ENCODE measurements at places on chromosomes 2 and 18.

DNA sequence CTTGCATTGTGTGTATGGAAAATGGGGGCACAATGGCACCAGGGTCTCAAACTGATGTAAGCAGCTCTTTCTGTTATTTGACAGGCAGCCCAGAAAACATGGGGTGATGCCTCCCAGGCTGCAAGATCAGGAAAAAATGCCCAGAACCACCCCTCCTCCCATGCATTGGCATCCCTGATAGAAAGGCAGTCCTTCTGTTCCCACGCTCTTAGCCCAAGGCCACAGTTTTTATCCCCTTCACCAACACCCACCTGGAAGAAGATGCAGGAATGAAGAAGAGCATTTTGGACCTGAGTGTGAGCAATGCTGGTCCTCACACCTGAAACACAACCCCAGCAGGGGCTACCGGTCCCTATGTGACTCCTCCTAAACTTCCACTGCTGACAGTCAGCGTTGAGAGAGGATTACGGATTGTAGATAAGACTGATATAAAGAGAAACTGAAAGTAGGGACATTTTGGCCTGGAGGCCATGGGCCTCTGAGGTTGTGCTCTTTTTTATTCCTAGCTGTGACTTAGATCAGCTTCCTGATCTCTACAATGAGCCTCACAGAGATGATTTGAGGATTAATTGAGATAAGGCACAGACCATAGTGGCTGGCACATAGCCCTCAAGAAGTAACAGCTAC is 386.0 kb upstream of the ATP5MC3 start:
- no peak for DNase-seq

DNA sequence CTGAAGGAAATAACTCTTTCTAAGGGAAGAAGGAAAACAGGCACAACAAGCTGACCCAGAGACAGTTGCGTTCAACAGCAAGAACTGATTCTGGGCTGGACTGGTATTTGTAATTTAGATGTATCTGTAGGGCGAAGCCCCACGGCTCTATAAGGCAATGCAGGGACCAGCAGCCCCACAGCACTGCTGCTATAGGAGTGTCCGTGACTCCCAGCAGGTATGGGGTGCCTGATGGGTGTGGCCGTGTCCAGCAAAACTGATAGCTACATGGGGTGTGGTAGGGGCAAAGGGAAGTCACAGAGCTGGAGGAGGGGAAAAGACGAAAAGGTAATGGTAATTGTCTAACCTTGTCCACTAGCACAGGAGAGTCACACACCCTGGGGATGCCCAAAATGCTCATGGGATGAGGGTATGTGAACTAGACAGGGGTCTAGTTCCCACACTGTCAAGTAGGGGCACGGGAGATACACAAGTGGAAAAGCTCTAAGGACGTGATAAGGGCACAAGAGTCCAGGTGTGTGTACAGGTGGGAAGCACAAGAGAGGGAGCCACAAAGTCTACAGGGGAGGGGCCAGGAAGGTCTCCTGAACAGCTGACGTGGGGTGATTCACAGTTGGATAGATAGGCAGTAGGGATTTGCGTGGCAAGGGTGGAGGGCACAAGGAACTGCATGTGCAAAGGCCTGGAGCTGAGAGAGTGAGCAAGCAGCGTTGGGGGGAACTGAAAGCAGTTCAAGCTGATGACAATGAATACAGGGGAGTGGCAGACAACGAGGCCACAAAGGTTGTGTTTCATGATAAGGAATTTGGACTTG is 48.5 kb upstream of the ASPRV1 start:
- no peak for DNase-seq

- no peak for DNase-seq
These were observed 42.1 kb downstream of the NIFK start for GRCh38 chr2:121694398-121695170.

DNA sequence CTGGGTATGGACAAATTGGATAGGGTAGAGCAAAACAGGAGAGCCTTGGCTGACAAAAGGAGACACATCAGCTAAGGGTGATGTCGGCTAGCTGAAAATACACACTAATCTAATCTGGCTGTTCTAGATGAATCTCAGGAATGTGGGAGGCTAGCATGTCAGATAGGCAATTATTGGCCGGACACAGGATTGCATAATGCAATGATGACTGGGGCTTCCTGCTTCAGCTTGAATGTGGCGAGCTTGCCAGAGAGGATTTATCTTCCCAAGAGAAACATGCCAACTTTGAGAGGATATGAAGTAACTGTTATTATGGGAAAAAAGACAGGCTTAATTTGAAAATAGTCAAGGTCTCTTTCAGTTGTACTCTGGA is 102.4 kb downstream of the TRIB2 start:
- no peak for DNase-seq

DNA sequence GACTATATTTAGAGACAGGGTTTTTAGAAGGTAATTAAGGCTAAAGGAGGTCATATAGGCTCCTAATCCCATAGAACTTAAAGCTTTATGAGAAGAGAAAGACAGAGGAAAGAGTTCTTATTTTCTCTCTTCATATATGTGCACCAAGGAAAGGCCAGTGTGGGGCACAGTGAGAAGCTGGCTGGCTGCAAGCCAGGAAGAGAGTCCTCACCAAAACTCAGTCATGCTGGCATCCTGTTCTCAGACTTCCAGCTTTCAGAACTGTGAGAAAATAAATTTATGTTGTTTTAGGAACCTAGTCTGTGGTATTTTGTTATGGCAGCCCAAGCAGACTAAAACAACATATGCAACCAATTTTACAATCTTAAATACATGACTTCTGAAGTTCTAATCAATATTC is 31.5 kb upstream of the ATIC start:
- no peak for DNase-seq

- DNase-seq = no peak
These were observed 84.4 kb downstream of the EIPR1 start for GRCh38 chr2:3293221-3293620.

DNA sequence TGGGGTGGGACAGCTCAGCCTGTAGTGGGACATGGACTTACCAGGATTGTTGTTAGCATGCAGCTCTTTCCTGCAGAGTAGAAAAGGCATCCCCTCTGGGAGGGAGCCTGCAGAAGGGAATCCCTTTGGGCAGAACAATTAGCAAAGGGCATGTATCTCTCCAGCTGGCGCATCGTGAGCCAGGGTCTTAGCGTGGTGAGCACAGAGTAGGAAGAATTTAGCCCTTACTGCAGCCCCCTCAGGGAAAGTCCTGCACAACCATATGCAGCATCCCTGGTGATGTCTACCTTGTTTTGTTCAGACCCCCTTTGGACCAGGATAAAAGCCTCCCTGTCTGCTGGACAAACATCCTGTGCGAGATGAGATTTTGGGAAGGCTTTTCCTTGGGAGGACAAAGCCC is 292.1 kb downstream of the SLC4A3 start:
- no peak for DNase-seq

- DNase-seq = no peak
These were observed 116.8 kb upstream of the PID1 start for GRCh38 chr2:229387866-229388265.

DNA sequence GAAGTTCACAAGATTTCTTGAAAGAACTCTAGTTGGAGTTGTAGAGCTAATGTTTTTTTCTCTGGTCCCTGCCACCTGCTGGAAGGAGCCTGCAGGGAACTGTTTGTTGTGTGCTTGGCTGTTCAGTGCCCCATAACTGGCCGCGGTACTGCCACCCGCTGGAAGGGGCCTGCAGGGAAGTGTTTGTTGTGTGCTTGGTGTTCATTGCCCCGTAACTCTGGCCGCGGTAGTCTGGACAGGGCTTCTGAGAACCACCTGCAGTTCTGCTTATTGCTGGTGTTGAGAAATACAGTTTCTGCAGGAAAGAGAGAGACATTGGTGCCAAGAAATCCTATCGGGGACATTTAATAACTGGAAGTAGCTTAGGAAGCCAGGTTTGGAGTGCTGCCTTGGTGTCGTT is 58.1 kb downstream of the AGAP1 start:
- no peak for DNase-seq

- peak; percentile 54 for DNase-seq
These were observed 13.8 kb upstream of the SATB2 start for GRCh38 chr2:199471443-199472057.

- DNase-seq = no peak
These were observed at the start of gene FOXI3 for GRCh38 chr2:88452565-88452905. TSS of gene FOXI3 (minus strand) at chr2:88452693. CDS start at chr2:88452535, 158 bp downstream.

GRCh38 chr2:238912228-238912915 is 64.5 kb downstream of the TWIST2 start:
- DNase-seq = no peak

GRCh38 chr2:145410086-145410485 is 890.2 kb upstream of the ZEB2 start:
- no peak for DNase-seq

DNA sequence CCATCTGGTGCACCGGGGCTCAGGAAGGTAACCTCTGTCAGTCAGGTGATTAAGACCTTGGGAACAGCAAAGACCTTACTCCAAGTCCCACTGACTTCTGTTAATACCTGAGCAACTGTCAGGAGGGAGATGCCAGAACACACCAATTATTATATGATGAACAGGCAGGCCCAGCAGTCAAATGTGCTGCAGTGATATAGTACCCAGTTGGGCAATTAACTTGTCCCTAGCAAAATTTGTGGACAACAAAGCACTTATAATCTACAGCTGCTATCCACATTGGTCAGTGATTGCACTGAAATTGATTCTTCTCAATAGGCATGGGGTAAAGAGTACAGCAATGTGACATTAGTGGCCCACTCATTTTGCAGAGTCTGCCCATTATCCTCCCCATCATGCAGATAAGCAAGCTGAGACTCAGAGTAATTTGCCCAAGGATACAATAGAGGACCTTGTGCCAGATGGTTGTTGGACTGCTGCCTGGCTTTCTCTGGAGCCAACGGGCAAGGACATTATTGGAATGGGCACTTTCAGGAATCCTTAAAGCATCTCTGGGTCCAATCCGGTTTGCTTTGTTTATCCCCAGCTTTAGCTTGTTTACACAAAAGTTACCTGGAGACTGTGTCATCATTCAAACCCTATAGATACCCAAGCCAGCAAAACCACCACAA is 147.6 kb downstream of the CCBE1 start:
- DNase-seq = no peak

- DNase-seq = no peak
These were observed 209.1 kb downstream of the ZNF385B start for GRCh38 chr2:179652296-179652695.

DNA sequence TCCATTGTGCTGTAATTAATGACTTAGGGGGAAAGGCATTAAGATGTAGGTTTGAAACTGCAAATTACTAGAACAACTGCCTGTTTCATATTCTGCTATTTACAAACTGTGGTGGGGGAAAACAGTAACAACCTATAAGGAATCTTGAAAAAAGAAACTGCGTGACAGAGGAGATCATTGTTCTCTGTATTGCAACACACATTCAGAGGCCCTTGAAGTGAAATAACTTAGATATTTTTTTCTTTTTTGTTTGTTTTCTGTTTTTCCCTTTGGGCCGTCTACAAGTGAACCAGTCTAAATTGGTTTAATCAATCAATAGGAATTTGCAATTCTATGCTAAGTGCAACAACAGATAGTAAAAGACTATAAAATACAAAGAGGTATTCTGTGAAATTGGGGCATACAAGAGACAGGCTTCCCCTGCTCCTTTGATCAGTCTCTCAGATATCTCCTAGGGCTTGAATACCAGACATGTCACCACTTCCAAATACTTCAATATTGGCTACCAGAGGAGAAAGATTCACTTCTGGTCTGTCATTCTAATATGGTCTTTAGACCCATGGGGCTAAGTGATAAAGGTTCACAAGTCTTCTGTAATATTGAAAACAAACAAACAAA is 2055.1 kb upstream of the CELF4 start:
- DNase-seq = no peak

DNA sequence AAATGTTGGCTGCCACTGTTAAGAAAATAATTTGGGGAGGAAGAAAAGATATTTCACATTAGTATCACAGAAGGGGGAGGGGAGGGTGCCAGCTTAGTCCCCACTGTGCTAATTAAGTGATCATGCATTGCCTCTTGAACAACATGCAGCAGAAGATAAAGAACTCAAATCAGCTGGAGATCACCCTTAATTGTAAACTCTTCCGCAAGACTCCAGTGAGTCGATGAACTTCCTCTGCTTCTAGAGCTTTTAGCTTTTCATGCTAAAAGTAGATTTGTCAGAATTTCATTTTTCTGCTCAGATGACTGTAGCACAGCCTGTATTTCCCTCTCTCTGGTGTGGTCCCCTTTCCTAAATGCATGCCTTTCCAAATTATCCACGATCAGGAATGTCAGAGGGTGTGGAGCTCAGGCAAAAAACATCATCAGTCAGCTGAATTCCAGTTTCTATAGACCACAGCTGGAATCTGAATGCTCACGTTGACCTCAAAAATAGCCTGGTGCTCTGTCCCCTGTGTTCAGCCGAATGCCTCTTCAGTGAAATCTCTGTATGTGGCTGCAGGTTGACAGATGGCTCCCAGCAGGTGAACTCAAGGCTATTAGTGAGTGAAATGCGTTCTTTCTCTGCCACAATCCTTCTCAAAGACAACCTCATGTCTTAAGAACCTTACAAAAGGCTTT is 156.8 kb upstream of the UNC80 start:
- DNase-seq = no peak

- DNase-seq = no peak
These were observed 207.4 kb downstream of the NCKAP5 start for GRCh38 chr2:133360882-133361281.

- DNase-seq = no peak
These were observed 106.1 kb downstream of the TXNL1 start for GRCh38 chr18:56532176-56532840.

GRCh38 chr2:221589696-221590095 is 17.6 kb upstream of the EPHA4 start:
- no peak for DNase-seq

- DNase-seq = no peak
These were observed 47.9 kb upstream of the FANCL start for GRCh38 chr2:58289029-58289428.

- DNase-seq = no peak
These were observed 145.6 kb downstream of the PDE1A start for GRCh38 chr2:182281276-182281675.

DNA sequence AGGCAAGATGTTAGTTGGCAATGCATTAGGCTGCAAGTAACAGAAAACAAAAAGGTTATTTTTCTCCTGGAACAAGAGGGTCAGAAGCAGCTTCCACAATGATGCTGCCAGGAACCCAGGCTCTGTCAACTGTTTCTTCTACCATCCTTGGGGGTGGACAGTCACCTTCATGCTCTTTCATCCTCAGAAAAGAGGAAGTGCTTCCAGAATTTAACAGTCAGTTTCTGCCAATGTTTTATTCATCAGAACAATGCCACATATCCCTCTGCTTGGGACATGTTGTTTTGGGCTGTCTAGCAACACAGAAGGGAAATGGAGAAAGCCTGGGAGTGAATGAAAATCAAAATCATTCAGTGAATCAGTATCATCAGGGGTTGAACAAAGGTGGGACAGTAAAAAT is 7.1 kb downstream of the TMEM182 start:
- no peak for DNase-seq

Data from stimulated activated CD4-positive, alpha-beta T cell treated with anti-CD3 and anti-CD28 coated beads, Interleukin-2, amount 100 ng/mL, for 48 hours (primary cell).